Myometrial cell (primary cell): ENCODE measurements at places on chromosomes 6 and 20. TPM values are rescaled to one million over a fixed set of nuclear protein-coding genes. Genes with fewer than 3 reads are reported as not detected.

The UNC5CL gene
- total RNA-seq: not detected in 2 replicates

The SYCP2L gene
- not detected in 2 replicates for total RNA-seq

The ULBP1 gene
- 4.3 and 4.8 TPM in 2 replicates for total RNA-seq

The CNR1 gene
- total RNA-seq: 2.3 and 4.9 TPM in 2 replicates

The PNPLA1 gene
- total RNA-seq: not detected in 2 replicates

The NKX2-4 gene
- total RNA-seq: not detected in 2 replicates
